ENCODE measurements at places on chromosomes 1 and 21.

GRCh38 chr1:200226268-200226968, 183.4 kb downstream of the ZNF281 start:
- DNase-seq = no peak

DNA sequence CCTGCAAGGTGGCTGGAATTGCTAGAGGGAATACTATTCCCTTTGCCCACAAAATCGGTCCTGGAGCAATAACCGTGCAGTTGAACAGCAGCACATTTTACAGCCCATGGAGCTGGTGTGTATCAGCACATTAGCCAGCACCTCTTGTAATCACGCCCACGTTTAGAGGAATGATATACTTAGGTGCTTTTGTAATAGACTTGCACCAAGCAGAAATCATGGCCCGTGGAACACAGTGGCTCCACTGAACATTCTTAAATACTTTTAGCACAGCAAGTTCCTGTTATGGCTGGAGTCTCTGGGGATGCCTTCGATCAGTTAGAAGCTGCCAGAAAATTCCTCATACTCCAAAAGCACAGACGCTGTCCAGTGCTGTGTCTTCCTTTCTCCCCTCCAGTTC, 218.1 kb upstream of the FAM78B start:
- no peak for DNase-seq

- no peak for DNase-seq
These were observed 72.5 kb upstream of the MORC3 start for GRCh38 chr21:36247316-36248010.

GRCh38 chr1:31802190-31803150, 13.4 kb downstream of the SPOCD1 start:
- DNase-seq = no peak

GRCh38 chr21:24727803-24728440, 879.4 kb downstream of the MRPL39 start:
- DNase-seq = no peak

- DNase-seq = peak; percentile 83
These were observed 35.5 kb downstream of the COQ8A start for GRCh38 chr1:226975259-226976250.
